Thoracic aorta endothelial cell (primary cell): ENCODE measurements at places on chromosomes 11 and 22. TPM values are rescaled to one million over a fixed set of nuclear protein-coding genes. Genes with fewer than 3 reads are reported as not detected.

The MYO18B gene
- under 0.01 TPM in 1 of 2 replicates, not detected in the other for total RNA-seq

The SLC43A3 gene
- total RNA-seq = 120 and 156 TPM in 2 replicates

The CARD16 gene
- total RNA-seq = 23.5 and 29.5 TPM in 2 replicates

The OR51B2 gene
- total RNA-seq = not detected in 2 replicates

The TRIM64 gene
- not detected in 2 replicates for total RNA-seq

The TEX54 gene
- not detected in 2 replicates for total RNA-seq

The PIWIL4 gene
- total RNA-seq = 0.66 and 0.79 TPM in 2 replicates

The C11orf52 gene
- 0.29 TPM in 1 of 2 replicates, not detected in the other for total RNA-seq

The BIRC3 gene
- 3.1 and 3.4 TPM in 2 replicates for total RNA-seq

The TSSK2 gene
- total RNA-seq = not detected in 2 replicates

The OVCH2 gene
- not detected in 2 replicates for total RNA-seq

The KIRREL3 gene
- not detected in 2 replicates for total RNA-seq

The MOV10L1 gene
- 20.2 and 44.9 TPM in 2 replicates for total RNA-seq

The SNX15 gene
- total RNA-seq = 7.6 and 11.6 TPM in 2 replicates

The KRTAP5-10 gene
- not detected in 2 replicates for total RNA-seq

The SGSM1 gene
- total RNA-seq = 0.27 and 0.50 TPM in 2 replicates

The GTSE1 gene
- total RNA-seq = 27.0 and 45.3 TPM in 2 replicates

The C11orf86 gene
- total RNA-seq = not detected in 2 replicates

The NCF4 gene
- not detected in 2 replicates for total RNA-seq

The FGF19 gene
- not detected in 2 replicates for total RNA-seq

The C11orf16 gene
- total RNA-seq = not detected in 2 replicates

The TPH1 gene
- total RNA-seq = 0.13 and 0.29 TPM in 2 replicates

The GUCY1A2 gene
- 0.79 and 5.1 TPM in 2 replicates for total RNA-seq

The TMPRSS5 gene
- 0.22 TPM in 1 of 2 replicates, not detected in the other for total RNA-seq

The MUC6 gene
- not detected in 2 replicates for total RNA-seq

The APOA4 gene
- total RNA-seq = not detected in 2 replicates

The CRYBB2 gene
- 0.27 TPM in 1 of 2 replicates, not detected in the other for total RNA-seq
